ENCODE measurements at places on chromosomes 5 and 9.
A peak's percentile ranks its signal among the peaks of the same experiment; 100 is the strongest.

GRCh38 chr5:122400938-122401337 is 88.9 kb downstream of the SNCAIP start:
- no peak for DNase-seq

- peak; percentile 97 for DNase-seq
Observed at GRCh38 chr5:14449052-14449661, 132.4 kb upstream of the OTULINL start.

DNA sequence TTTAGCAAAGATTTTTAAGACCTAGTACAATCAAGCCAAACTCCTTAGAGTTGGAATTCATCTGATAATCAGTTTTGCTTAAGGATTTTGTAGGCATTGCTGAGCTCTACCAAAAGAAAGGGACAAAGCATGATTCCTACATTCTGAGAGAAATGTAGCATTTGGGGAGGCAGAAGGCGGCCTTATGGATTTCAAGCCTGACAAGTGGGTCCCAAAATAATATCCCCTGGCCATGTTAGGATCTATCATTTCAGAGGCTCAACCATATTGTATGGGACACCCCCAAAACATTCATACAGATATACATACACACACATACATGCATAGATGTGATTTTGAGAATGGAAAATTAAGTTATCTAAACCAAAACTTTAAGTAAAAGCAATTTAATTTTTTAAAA is 257.8 kb upstream of the VLDLR start:
- DNase-seq = no peak

DNA sequence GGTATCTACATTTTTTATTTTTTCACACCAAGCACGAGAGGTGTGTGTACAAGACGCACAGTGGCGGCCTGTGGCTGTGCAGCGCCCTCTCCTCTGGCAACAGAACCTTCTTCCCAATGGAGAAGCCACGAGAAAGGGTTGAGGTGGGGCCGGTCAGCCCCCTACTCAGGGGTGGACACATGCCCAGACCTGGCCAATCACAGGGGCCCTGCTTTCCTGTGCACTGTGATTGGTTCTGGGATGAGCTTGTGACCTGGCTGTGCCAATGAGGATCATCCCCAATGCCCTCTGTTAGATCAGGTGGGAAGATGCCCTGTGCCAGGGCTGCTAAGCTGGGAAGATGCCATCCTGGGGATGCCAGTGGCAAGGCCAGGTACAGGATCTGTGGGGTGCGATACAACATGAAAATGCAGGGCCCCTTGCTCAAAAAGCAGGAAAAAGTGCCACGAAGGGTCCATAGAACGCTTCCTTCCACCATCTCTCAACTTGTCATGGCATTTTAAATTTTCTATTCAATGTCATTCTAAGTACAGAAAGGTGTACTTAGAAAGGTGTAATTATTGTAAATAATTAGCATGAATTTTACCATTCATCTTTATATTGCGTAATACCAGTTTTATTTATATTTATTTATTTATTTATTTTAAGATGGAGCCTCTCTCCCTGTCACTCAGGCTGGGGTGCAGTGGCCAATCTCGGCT is 15.4 kb downstream of the IER5L start:
- no peak for DNase-seq

DNA sequence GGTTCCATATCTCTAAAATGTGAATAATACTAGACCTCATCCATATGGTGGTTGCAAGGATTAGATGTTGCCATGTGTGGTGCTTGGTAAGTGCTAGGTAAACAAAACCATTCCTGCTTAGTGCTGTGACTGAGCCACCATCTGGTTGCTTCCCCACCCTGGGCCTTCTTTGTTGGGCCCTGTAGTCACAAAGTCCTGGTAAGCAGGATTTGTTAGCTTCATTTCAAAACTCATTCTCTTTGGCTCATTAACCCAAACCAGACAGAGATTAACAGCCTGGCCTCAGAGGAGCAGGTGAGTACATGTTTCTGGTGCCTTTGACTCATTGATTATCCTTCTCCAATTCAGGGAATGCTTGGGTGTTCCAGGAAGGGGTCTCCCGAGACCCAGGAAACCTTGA is 240.2 kb downstream of the ARHGAP26 start:
- no peak for DNase-seq

DNA sequence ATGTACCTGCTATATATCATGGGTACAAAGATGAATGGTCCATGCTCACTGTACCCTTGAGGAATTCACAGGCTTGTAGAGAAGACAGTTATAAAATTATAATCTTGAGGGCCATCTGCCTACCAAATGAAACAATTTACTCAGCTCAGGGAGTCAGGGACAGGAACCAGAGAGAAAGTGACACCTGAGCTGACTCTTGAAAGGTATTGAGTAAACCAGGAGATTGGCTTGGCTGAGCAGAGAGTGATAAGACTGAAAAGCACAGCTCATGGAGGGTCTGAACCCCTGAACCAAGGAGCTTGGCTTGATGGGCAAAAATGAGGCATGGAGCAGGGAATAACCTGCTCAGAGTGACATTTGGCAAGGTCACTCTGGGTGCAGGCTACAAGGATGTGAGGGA is 147.3 kb downstream of the FAM114A2 start:
- no peak for DNase-seq

DNA sequence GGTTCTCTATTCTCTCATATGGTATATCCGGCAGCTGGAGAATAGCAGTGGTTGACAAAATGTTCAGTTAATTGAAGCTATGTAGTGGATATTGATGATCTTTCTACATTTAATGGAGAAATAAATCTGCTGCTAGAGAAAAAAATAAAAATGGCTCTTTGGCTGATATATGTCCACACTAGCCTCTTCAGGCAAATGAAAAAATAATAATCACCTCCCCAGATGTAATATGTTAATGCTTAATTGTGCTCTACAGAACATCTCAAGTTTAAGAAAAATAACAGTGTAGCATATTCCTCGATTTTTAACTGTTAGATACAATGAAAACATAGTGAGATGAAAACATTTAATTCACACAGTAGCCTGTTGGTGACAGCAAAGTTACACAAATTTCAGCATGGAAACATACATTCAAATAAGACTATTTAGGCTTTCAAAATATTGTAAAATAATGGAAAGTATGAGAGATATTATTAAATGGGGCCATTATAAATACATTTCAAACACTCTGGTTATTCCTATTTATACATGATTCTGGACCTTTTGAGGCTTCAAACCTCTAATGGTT is 543.0 kb downstream of the MAT2B start:
- DNase-seq = peak; percentile 34

GRCh38 chr5:177594071-177594470 is 2.1 kb downstream of the TMED9 start:
- DNase-seq = no peak

Data from fibroblast of skin of back (primary cell).